Fibroblast of skin of abdomen (primary cell): ENCODE measurements at places on chromosomes 6 and 20.
A peak's percentile ranks its signal among the peaks of the same experiment; 100 is the strongest.

- no peak for DNase-seq
Measured at GRCh38 chr6:44636561-44637248, 249.2 kb downstream of the CDC5L start.

- DNase-seq: no peak
Measured at GRCh38 chr6:142838821-142839685, 105.9 kb downstream of the HIVEP2 start.

GRCh38 chr6:145813285-145814034 lies 1.1 kb downstream of the FBXO30 start:
- DNase-seq: peak; percentile 70

DNA sequence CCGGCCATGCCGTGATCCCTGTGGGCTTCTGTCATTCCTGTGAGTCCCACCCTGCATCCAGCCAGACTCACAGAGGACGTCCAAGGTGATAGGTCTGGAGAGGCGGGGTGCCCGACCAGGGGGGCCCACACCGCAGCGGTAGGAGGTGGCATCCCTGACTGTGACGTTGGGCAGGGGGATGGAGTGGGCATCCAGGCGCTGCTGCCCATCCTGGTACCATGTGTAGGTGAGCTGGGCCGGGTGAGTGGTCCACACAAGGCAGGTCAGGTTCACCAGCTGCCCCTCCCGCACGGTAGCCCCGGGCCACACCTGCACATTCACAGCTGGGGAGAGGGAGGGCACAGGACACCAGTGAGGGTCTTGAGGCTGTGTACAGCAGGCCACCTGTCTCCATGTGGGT lies 11.6 kb upstream of the ADAM33 start:
- no peak for DNase-seq

GRCh38 chr6:160226118-160226591 lies 32.5 kb downstream of the SLC22A2 start:
- DNase-seq: peak; percentile 25

DNA sequence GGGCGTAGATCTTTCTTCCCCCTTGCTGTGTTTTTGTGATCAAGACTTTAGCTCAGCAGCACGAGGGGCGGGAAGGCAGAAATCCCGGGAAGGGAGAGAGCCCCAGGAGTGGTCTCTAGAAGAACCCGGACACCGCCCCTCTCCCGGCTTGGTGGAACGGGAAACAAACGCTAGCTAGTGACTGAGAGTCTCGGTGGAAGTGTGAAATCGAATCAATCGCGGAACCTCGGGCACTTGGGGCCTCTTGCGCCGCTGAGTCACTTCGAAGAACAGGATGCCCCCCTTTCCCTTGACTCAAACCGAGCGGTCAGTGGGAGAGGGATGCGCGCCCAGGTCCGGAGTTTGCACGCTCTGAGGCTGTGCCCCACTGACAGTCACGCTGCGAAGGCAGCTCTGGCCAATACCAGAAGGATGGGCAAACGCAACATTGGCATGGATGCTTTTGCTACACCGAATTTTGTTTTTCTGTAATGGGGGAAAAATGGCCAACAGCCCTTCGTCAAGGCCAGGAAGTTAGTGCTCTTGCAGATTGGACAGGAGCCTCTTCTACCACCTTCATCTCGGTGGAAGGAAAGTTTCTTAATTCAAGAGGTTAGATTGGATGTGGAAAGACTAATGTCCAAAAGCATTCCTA lies 1.6 kb upstream of the OLIG3 start:
- DNase-seq: no peak

GRCh38 chr6:101851911-101852310 lies 458.4 kb downstream of the GRIK2 start:
- DNase-seq: no peak

DNA sequence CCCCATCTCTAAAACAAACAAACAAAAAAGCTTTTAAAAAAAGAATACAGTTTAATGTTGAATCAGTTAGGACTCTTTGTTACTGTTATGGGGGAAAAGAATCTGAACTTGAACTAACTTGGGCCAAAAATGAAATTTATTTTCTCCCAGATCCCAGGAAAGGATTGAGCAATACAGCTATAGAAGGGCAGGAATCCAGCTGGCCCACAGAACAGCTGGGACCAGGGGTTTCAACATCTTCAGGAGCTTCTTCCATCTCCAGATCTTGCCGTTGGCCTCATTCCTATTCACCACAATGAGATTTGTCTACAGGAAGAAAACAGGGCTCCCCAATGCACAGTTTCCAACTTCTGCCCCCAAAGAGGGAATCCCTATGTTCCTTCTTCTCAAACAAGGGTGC lies 43.2 kb upstream of the AKAP12 start:
- DNase-seq: peak; percentile 74

- DNase-seq: peak; percentile 14
Measured at GRCh38 chr6:37822851-37823682, 3.5 kb downstream of the ZFAND3 start.

- no peak for DNase-seq
Measured at GRCh38 chr6:35209081-35209480, 4.7 kb upstream of the SCUBE3 start.

- DNase-seq: peak; percentile 36
Measured at GRCh38 chr6:2168480-2168879, 76.9 kb downstream of the GMDS start.

DNA sequence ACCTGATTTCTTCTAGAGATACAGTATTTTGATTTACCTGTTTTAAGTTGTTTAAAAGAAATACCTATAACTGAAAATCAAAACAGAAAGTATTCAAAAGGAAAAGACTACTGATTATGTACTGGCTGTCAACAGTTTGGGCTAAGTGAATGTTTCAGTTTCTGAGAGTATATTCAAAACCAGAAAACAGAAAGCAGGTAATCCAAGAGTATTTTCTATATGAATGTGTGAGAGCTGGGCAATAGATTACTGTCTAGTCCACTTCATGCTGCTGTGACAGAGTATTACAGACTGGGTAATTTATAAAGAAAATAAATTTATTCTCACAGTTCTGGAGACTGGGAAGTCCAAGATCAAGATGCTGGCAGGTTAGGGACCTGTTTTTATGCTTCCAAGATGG lies 261.0 kb downstream of the ARHGAP18 start:
- DNase-seq: no peak

DNA sequence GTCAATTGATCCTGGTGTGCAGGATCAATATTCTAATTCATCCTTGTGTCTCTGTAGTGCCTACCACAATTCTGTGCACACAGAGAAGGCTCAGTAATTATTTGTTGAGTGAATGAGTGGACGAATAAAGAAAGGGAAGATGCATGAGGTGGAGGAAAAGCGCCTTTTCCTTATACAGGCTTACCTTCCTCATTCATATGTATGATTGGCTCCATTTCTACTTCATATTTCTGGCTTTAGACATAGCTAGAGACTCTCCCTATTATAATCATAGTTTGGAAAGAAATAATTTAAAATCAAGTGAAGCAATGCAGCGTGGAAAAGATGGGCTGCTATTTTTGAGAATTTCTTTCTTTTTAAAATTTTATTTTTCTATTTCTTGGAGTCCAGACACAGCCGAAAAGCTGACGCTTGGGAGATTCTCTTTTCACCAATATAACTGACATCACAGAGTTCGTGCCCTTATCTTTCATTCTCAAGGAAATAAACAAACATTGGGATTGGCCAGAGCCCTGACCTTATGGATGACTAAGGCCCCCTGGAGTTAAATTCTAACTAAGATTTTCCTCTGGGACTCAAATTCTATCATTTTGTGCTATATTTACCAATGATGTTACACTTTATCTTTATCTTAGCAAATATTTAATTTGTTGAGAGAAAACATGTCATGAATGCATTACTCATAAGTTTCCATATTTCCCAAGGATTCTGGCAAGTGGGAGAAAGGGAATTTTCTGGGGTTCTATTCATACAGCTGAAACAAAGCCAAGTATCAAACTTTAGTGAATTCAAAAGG lies 48.1 kb downstream of the PRL start:
- peak; percentile 52 for DNase-seq

DNA sequence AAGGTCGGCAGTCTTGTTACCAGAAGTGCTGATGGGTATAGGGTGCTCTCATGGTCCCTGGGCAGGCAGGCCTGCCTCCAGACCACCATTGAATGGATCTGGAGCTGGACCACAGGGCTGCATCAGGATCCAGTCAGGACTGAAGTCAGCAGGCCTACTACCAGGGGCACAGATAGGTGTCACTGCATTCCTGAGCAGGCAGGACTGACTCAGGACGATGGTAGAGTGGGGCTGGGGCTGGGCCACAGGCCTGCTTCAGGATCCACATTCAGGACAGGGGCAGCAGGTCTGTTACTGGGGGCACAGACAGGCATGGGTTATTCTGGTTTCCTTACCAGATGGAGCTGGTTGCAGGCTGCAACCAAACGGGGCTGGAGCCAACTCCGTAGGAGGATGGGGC lies 51.4 kb upstream of the MAP3K4 start:
- no peak for DNase-seq

DNA sequence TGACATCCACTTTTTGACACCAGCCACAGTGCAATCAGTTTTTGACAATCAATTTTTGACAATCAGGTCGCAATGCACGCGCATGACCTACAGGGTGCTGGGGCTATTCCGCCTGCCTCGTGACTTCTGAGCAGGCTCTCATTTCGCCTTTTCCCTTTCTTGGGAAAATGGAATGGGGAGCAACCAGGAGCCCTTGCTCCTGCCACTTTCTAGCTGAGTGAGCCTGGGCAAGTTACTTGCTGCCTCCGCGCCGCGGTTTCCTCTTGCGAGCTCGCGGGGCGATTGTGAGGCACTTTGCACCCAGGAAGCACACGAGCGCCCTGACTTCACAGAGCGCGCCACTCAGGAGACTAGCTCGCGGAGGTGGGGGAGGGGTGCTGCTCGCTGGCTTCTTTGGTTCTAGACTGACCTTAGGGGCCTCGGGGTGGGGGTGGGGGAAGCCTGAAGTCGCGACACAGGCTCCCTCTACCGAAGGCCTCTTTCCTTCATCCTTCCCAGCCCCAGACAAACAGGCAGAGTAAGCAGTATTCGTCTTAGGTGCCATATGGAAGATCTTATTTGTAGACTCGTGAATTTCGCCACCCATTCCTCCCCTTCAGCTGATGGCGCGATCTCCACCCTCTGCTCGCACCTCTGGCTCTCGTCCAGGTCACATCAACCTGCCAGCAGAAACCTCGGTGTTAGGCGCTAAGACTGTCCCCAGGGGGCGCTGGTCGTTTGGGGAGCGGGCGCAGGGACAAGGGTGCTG lies 4.6 kb downstream of the TP53TG5 start:
- DNase-seq: peak; percentile 72

- DNase-seq: no peak
Measured at GRCh38 chr6:4397307-4397706, 261.9 kb upstream of the ECI2 start.
